ENCODE measurements at places on chromosomes 2 and 18.

GRCh38 chr2:228131833-228132232 is 49.7 kb downstream of the SPHKAP start:
- DNase-seq: no peak

GRCh38 chr2:7394195-7394594 is 477.0 kb downstream of the RNF144A start:
- no peak for DNase-seq

DNA sequence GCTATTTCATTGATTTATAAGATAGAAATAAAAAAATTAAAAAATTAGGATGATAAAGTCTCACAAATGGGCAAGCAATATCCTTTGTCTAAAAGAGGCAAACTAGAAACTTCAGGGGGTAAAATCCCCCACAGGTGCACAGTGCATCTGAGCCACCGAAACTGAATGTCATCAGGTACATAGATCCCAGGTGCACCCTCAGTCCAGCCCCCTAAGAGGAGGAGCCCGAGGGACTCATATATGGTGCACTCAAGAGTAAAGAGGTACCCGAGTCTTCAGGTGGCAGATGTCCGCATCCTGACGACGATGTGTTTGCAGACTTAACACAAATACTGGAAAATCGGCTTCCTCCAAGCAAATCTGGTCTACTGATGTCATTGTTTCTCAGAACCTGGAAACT is 11.3 kb downstream of the QPCT start:
- DNase-seq: no peak

- DNase-seq: no peak
Observed at GRCh38 chr2:168514692-168515091, 58.6 kb downstream of the CERS6 start.

GRCh38 chr2:191148791-191149190 is 2.0 kb downstream of the STAT4 start:
- DNase-seq: no peak

GRCh38 chr2:72145658-72146329 is 1.9 kb downstream of the CYP26B1 start:
- DNase-seq: no peak

GRCh38 chr2:64124571-64124970 is 19.6 kb downstream of the PELI1 start:
- no peak for DNase-seq

DNA sequence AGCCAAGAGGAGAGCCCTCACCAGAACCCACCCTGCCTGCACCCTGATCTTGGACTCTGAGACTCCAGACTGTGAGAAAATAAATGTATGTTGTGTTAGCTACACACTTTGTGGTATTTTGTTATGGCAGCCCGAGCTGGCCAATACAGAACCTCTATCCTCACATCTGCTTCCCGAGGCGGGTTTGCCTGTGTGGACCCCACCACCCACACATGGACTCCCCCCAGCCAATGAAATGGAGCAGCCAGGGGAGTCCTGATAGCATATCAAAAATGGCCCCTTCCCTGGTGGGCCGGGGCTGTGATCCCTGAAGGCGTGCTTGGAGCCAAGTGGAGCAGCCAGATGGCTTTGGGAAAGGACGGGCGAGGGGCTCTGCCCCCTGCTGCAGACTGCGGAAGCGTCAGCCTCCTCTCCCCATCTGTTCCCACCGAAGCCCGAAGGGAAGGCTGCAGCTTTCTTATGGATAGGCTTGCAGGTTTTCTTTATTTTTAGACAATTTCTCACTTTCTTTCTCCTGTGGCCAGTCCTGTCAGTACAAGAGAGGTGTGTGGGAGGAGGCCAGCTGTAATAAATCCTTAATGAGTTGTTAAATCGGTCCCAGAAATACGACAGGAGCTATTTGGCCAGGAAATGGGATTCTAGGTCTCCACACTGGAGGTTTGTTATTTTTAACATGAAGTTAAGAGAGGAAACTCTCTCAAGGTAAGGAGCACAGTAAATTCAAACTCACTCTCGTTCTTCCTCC is 34.4 kb downstream of the TEX51 start:
- no peak for DNase-seq

DNA sequence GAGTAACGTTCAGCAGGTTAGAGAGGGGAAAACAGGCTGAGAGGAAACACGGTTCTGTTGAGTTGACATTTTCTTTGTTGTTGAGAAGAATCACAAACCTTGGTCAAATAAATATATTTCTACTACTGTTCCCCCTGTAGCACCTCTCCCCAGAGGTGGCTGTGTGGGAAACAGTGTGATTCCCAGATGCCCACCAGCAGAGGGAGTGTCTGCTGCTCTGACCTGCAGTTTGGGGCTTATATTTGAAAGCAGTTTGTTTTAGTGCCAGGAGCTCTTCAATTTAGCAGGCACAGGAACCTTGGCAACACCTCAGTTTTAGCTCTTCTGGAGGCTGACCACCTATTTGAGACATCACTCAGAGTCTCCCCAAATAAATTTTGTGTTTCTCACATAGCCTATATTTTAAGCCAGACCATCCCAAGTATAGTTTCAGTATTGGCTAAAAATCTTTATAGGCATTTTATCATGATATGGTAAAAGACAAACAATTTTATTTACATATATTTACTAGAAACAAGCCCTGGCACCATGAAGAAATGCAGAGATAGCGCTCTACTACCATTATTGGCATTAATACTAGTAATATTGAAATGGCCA is 75.7 kb downstream of the PIK3C3 start:
- no peak for DNase-seq

- peak; percentile 52 for DNase-seq
Observed at GRCh38 chr2:112749755-112750559, 14.5 kb downstream of the CKAP2L start.

GRCh38 chr2:47664817-47665216 is 118.1 kb upstream of the MSH6 start:
- no peak for DNase-seq

DNA sequence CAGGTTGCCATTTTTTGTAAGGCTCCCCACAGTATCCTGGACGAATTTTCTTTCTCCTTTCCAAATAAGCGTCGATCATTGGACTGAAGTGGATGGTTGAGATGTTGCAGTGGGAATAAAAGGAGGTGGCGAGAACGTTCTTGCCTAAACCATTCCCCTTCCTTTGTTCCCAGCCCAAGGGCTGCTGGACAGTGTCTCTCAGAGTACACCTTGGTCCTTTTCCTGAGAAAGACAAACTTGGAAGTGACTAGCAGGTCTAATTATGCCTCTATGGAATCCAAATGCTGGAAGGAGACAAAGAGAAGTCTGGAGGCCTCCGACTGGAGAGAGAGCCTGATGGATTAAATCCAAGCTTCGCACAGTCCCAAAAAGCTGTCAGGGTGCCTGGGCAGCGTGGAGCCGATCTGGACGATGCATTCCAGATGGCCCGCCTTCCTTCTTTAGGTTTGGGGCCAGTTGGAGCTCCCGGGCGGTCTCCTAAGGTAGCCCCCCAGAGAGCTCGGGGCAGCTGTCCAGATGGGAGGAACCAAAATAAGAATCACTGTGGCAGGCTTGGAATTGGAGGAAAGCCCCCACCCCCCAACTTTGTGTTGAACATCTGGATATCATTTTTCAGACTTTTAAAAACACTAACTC is 186.8 kb downstream of the TMEM247 start:
- no peak for DNase-seq
